ENCODE measurements at places on chromosomes 16 and 17.
A peak's percentile ranks its signal among the peaks of the same experiment; 100 is the strongest.

DNA sequence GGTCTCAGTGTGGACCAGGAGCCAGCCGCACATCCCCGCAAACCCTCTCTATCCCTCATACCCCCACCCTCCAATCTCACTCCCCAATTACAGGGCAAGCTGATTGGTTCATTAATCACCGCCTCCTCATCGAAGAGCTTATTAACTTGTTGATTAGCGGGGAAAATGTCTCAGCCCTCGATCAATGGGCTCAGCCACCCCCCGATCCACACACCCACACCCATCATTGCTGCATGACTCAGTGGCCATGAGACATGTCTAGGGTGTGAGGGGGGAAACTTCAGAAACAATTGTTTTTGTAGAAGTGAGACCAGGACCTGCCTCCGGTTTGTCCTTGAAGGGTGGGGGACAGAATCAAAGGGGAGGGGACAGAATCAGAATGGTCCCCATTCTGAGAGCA, 2.5 kb upstream of the PYY start:
- no peak for DNase-seq

GRCh38 chr17:63489291-63489690, 12.4 kb downstream of the ACE start:
- DNase-seq: no peak

DNA sequence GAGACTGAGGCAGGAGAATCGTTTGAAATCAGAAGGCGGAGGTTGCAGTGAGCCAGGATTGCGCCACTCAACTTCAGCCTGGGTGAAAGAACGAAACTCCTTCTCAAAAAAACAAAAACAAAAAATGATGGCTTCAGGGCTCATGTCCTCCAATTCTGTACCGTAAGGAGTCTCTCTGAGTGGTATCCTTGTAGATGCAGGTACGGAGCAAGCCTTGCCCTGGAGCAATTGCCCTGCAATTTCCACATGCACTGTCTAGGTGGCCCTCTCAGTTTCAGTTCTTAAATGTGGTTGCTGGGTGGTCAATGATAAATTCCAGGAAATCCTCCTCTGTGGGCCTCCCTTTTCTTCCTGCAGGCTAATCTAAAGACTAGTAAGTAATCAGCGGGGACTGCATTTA, 10.6 kb downstream of the TMEM238L start:
- DNase-seq: no peak

DNA sequence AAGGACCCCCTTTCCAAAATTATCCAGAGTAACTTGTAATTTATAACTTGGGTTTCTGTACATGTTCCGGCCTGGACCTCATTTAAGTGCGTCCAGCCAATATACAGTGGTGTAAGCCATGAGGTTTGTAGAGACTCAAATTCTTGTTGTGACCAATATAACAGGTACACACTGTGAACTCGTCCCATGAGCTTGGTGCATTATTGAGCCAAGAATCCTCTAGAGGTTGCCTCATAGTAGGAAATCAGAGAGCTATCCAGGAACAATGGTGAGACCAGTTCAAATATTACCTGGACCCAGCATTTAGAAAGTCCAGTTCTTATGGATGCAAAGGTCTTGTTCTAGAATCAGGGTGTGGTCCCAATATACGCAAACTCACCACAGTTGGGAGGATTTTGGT, 138.2 kb downstream of the NPIPB5 start:
- DNase-seq: no peak

- DNase-seq: no peak
These were observed 24.2 kb upstream of the NXPH3 start for GRCh38 chr17:49551221-49552069.

- DNase-seq: no peak
These were observed 25.6 kb upstream of the CNOT1 start for GRCh38 chr16:58655215-58655596.

DNA sequence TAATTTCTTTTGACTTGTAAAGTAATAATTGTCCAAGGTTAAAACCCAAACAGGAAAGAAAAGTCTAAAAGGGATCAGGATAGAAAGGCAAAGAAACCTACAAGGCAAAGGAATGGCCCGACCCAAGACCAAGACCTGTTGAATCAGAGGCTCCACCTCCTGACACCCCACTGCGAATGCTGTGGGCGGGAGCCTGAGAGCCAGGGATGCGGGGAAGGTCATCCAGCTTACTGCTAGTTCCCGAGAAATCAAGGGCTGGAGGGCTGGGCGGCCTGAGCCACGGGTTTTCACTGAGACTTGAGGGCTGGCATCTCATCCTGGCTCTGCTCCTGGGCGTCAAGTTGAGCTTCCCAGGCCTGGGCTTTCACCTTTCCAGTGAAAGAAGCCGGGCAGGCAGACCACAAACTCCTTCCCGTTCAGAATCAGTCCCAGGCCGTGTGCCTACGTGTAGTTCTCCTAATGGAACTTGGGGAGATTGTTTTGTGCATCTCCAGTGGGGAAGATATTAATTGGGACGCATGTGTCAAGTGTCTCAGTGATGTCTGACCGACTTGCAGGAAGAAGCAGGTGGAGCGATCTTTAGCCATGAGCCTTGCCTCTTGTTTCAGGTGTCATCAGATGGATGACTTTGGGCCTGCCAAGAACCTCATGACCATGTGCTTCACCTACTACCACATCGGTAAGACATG, 36.9 kb downstream of the CIBAR2 start:
- DNase-seq: no peak

- DNase-seq: peak; percentile 90
These were observed 7.4 kb upstream of the DHRS7B start for GRCh38 chr17:21119247-21119918.

DNA sequence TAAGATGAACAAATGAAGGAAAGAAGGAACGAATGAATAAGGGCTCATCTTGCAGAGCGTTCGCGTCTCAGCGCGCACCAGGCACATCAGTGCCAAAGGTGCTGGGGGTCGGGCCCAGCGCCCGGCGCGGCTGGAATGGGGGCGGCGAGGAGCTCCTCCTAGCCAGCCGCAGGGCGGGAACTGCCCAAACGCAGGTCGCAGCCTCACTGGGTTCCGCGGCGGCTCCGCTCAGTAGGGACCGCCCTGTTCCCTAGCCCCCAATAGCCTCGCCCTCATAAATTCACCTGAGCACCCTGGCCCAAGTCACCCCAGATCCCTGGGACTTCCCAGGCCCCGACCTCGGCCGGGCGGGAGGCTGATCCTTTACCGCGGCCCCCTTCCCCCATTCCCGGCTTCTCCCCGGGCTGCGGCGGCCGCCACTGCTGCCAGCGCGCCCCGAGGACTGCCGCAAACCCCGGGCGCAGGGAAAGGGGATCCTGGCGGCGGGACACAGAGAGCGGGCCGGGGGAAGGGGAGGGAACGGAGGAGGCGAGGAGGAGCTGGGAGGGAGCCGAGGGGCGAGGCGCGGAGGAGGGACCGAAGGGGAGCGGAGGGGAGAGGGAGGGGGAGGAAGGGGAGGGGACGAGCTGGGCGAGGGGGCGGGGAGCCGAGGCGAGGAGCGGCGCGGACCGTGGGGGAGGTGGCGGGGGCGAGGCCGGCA, 377 bp upstream of the CRHR1 start:
- peak; percentile 58 for DNase-seq

Measured in activated CD4-positive, alpha-beta T cell treated with anti-CD3 and anti-CD28 coated beads, Interleukin-2, amount 10 ng/mL, durations not matched to agents 24 days and 14 days (primary cell).